Stimulated activated CD4-positive, alpha-beta T cell treated with anti-CD3 and anti-CD28 coated beads, Interleukin-4, amount 100 ng/mL, for 1 hour (primary cell): ENCODE measurements at places on chromosomes 7 and 10.

DNA sequence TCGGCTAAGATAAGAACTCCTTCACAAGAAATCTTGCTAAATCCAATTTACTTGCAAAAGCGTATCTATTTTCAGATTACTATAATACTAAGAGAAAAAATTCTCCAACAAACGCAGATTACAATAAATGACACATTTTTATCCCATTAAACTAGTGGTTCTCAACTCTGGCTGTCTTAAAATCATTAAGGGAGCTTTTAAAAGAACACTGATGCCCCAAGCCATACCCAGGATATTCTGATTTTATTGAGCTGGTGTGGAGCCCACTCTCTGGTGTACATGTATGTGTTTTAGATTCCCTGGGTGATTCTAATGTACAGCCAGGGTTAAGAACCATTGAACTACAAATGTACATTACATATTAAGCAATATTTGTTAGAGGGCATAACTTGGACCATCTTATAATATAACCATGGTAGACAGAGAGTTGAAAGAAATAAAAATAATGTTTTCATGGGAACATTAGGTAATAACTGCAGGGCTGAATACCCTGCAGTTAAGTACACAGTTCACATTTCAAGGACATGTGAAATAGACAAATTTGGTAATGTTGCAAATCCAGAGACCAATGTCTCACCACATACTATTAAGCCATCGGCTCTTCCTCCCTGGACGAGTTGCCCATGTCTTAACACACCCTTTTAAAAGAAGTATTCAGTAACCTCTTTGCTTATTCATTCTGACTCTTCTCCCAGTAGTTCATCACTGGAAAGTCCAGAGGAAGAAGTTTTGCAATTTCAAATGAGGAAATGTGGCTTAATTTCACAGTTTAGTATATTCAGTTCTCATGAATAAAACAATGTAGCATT, 6.2 kb downstream of the GSAP start:
- no peak for DNase-seq

GRCh38 chr7:104980440-104980839, 33.6 kb upstream of the KMT2E start:
- no peak for DNase-seq

- DNase-seq: no peak
Observed at GRCh38 chr7:127980901-127981300, 50.3 kb downstream of the LRRC4 start.

DNA sequence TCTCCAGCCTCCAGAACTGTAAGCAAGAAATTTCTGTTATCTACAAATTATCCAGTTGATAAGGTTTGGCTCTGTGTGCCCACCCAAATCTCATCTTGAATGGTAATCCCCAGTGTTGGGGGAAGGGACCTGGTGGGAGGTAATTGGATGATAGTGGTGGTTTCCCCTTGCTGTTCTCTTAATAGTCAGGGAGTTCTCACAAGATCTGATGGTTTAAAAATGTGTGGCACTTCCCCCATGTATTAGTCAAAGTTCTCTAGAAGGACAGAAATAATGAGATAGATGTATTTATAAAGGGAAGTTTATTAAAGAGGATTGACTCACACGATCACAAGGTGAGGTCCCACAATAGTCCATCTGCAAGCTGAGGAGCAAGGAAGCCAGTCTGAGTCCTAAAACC, 56.2 kb upstream of the APBB1IP start:
- DNase-seq: no peak

DNA sequence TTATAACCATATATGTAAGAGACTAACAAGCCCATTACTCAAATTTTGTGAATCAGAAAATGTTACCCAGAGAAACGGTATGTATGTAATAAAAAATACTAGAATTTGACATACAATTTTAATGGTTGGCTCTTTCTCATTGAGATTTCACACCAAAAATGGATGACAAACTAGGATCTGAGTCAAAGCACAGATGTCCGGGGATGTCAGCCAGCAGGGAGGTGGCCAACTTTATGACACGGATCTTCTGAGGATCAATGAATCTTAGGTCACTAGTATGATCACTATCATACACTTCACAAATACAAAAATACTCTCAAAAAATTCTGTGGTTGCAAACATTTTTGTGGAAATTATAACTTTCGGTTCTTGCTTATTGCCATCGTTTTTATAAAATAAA, 173.5 kb upstream of the NFE2L3 start:
- no peak for DNase-seq

GRCh38 chr10:124245806-124246440, 152.5 kb upstream of the CHST15 start:
- DNase-seq: no peak

DNA sequence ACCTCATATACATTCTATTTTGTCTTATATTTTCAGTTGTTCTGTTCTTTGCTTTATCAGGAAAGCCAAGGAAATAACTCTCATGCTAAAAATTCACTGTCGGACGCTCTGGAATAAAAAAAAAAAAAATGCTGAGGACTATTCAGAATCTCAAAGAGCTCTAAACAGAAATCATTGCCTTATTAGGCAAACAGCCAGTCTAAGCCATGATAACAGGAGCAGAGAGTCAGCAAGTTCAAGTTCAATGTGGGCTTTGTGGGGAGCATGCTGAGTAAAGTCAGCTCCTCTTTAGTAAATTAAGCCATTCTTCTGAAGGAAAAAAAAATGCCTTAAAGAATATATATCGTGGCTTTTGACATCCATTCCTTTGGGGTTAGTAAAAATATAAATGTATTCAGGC, 13.6 kb upstream of the FAM13C start:
- no peak for DNase-seq

- no peak for DNase-seq
Observed at GRCh38 chr7:158263110-158263963, 324.3 kb downstream of the PTPRN2 start.

DNA sequence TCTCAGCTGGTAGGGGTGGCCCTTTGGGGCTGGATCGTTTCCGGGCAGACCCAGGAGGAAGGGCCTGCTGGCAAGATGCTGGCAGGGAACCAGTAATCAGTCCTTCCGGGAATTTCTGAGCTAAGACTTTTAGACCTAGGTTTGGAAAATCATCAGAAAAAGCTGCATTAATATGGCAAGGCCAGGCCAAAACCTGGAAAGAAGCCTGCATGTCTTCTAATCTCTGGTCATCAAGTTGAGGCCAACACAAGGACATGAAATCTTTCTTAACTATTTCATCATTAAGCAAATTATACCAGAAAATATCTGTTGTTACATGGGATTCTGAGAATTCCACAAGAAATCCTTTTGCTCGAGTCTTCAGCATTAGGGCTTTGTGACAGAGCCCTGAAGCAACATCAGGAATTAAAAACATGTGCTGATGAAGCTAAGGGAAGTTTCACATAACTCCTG, 19.9 kb downstream of the CPA1 start:
- DNase-seq: no peak

GRCh38 chr7:144987686-144988085, 151.8 kb upstream of the TPK1 start:
- no peak for DNase-seq

DNA sequence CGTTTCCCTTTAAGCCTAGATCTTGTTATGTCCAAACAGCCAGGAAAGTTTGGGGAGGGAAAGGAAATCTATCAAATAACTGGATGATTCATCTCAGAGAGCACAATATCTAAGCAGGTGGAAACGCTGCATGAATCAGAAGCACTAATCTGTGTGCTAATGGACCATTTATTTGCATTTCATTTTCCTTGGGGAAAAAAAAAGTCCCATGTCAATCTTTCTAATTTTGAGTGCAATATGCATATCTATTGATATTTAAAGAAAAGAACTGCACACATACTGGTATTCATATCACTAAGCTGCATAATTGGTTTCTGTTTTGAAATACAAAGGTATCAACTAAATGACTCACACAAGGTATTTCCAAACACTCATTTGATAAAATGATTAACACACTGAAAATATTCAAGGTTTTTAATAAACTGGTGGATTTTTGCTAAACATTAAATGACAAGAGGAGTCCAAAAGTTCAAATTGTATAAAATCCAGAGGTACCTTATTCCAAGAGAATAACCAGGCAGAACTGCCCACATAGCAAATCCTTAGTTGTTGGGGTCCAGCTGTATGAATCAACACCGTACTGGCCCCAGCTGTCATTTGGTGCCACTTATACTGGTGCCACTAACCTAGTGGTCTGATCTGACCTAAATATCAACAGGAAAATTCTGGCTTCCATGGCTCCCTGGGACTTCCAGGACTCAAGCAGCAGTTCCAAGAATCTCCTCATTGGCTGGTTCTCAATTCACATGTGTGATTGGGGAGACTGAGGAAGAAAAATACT, 122.2 kb upstream of the SP4 start:
- DNase-seq: no peak

GRCh38 chr7:138924501-138925225, 56.5 kb downstream of the KIAA1549 start:
- no peak for DNase-seq

DNA sequence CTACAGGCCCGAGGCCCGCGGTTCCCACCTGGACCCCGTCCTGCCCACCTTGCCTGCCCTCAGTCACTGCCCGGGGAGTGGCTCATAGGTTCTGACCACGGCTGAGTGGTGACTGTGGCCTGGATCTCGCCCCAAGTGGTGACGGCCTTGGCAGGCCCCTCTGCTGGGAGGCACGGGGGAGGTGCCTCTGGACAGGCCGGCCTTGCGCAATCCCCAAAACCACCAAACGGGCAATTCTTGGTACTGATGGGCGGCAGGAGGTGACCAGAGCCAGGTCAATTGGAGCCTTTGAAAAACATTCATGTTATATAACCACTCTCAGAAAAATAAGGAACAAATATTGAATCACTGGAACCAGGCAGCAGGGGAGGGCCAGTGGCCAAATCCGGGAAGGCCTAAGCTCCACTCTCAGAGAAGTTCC, 83.4 kb downstream of the PRKAG2 start:
- DNase-seq: no peak

GRCh38 chr7:155490697-155491628, 33.0 kb downstream of the EN2 start:
- DNase-seq: peak; percentile 35
